ENCODE measurements at places on chromosomes 5 and 9.

DNA sequence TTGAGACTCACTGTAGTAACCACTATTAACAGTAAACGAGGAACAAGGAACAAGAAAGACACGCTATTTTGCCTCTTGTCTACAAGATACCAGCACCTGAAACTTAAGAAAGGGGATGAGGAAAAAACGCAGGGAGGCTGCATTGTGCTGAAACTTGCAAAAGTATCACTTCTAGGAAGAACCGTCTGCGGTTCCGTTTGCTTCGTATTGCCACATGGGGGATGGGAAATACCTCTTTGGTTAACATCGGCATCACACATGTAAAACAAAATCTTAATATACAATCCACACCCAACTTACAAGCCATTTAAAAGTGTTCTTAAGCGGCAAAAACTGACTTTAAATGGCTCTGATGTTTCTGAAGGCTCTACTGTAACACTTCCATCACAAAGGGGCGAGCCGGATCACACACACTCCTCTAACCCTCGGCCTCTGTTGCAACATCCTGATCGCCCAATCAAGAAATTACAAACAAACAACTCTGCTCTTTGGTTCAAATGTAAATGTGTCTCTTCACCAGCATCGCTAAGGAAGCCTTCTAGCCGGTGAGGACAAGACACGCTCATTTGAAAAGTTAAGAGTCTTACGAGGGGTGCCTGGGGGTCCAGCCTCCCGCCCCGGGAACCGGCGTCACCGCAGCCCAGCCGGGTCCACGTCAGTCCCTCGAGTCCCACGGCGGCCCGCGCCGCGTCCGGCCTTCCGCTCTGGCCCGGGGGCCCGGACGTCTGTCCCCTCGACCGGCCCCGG lies 621 bp downstream of the SEC16A start:
- peak; percentile 50 for DNase-seq

- DNase-seq: no peak
These were observed 1.3 kb downstream of the VCP start for GRCh38 chr9:35070823-35071813.

- DNase-seq: no peak
These were observed 156.4 kb upstream of the MAP3K1 start for GRCh38 chr5:56658972-56659371.

DNA sequence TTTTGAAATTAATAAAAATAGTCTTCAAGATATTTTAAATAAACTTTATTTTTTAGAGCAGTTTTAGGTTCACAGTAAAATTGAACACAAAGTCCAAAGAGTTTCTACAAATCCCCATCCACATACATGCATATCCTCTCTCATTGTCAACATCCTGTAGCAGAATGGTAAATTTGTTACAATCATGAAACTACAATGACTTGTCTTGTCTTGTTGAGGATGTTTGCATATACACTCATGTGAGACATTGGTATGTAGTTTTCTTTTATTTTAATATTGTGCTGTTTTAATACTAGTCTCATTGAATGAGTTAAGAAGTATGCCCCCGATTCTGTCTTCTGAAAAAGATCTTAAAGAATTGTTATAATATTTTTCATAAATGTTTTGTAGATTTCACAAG lies 447.0 kb upstream of the EDIL3 start:
- DNase-seq: no peak

DNA sequence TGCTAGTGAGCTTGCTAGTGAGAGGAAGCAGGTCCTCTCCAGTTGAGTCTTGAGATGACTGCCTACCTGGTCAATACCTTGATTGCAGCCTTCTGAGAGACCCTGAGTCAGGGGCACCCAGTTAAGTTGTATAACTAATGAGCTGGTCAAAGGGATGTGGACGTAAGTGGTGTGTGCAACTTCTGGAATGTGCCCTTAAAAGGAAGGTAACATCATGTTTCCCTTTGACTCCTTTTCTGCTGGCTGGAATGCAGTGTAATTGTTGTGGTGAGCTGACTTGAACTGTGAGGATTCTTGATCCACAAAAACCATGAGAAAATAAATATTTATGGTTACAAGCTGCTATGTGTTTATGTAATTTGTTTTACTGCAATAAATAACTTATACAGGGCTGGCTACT lies 2.4 kb upstream of the SNX2 start:
- DNase-seq: no peak

DNA sequence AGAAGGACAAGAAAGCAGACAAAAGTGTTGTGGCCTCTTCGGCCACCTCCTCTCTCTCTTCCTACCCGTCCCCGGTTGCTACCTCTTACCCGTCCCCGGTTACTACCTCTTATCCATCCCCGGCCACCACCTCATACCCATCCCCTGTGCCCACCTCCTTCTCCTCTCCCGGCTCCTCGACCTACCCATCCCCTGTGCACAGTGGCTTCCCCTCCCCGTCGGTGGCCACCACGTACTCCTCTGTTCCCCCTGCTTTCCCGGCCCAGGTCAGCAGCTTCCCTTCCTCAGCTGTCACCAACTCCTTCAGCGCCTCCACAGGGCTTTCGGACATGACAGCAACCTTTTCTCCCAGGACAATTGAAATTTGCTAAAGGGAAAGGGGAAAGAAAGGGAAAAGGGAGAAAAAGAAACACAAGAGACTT lies 2.4 kb downstream of the EGR1 start:
- no peak for DNase-seq

DNA sequence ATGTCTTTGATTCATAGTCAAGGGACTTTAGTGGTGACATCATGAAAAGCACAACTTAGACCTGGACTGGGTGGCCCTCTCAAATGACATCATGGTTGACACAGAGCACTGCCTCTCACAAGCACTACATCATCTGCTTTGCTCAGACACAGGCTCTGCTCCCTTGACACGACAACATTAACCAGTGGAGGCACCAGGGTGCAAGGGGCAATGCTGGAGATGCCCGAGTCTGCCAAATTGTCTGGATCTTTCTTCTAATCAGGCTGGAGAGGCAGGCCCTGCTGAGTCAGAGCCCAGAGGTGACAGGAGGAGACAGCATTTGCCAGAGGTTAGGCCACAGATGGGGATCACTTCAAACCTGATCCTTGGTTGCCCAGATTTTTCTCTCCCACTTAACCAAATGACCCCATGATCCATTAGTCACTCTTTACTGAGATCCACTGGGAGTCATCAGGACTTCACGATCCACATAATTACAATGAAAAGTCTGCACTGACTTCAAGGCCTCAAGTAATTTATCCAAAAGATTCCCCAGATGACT lies 174.4 kb downstream of the SLIT3 start:
- no peak for DNase-seq

GRCh38 chr5:149615976-149616375 lies 34.7 kb downstream of the ARHGEF37 start:
- no peak for DNase-seq

DNA sequence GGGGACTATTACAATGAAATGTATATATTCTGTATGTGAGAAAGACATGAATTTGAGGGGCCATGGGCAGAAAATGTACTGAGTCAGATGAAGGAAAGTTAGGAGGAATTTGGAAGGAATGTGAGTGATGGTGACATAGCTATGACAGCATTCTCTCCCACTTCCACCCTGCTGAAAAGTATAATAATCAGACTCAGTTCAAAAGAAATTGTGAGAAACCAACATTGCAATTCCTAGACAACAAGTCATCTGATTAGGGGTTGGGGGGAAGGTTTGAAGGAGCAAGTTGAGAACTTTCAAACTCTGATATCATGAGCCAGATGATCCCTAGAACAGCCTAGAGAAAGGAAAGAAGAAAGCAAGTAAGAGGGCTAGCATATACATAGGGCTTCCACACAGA lies 370.6 kb downstream of the DMRTA1 start:
- DNase-seq: no peak

GRCh38 chr5:121949885-121950284 lies 11.9 kb upstream of the SRFBP1 start:
- peak; percentile 62 for DNase-seq

GRCh38 chr9:127451608-127451857 lies 223 bp downstream of the LRSAM1 start:
- DNase-seq: no peak

DNA sequence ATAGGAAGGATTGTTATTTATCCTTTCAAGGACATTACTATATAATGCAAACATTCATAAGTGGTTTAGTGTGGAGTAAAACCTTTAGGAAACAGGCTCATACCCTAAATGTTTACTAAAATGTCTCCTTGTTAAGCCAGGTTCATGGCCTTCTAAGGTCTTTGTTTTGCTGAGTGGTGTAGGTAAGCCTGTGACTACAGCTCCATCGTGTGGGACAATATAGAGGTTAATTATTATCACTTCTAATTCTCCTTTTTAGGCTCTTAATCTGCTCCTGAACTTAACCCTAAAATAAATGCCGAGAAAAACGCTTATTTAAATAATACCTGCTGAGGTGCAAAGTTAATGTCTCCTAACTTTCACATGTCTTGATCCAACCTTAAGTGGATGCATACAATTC lies 43.8 kb downstream of the SPINK5 start:
- no peak for DNase-seq

- DNase-seq: no peak
These were observed 1.5 kb upstream of the TEX10 start for GRCh38 chr9:100354121-100354800.

GRCh38 chr5:178791976-178792375 lies 61.5 kb upstream of the ZNF354A start:
- no peak for DNase-seq

GRCh38 chr9:16652582-16652981 lies 217.9 kb downstream of the BNC2 start:
- DNase-seq: no peak

DNA sequence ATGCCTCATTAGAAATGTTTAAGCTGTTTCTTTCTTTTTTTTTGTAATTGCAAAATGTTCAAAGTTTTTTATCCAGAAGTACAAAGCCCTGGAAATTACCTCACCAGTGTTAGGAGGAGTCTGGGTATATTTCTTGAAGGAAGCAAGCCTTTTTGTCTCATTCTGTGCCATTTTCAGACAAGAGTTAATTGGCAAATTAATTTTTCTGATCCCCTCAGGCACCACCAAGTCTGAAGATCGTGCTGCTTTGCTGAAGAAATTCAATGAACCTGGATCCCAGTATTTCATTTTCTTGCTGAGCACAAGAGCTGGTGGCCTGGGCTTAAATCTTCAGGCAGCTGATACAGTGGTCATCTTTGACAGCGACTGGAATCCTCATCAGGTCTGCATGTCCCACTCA lies 94.9 kb downstream of the SMARCA2 start:
- DNase-seq: no peak

DNA sequence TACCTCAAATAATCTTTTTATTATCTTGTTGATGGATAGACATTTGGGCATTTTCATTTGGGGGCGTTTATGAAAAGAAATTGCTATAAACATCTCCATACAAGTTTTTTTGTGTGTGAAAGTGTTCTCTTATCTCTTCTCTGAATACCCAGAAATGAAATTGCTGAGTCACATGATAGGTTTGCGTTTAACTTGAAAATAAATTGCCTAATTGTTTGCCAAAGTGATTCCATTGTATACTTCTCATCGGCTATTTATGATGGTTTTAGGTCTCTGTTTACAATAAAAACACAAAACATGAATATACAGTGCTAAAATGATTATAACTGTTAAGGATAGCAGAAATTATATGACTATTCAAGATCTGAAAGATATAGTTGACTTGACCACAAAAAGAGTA lies 361.7 kb downstream of the TAF11L14 start:
- no peak for DNase-seq

DNA sequence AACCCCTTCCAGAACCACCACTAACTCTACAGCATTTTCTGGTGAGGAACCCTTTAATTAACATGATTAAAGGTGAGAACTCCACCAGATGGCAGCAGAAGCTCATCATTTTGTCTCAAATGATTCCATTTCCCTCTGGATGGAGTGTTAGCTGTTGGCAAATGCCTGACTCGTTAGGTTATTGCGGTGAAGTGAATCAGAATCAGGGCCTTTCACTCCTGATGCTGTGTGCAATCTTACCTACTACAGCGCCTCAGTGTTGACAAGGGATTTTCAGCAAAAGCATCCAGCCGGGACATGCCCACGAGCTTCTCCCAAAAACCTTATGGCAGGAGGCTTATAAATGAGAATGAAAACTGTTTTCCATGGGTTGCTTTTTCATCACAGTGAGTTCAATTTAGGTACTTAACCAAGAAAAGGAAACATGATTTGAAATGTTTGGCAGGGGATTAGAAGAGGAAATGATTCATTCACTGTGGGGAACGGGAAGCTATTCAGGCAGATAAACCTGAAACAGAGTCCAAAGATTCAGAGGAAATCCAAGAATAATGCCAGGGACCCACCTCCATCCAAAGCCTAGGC lies 48.0 kb upstream of the CAST start:
- peak; percentile 46 for DNase-seq

GRCh38 chr5:172107571-172107970 lies 80.5 kb downstream of the STK10 start:
- DNase-seq: no peak

DNA sequence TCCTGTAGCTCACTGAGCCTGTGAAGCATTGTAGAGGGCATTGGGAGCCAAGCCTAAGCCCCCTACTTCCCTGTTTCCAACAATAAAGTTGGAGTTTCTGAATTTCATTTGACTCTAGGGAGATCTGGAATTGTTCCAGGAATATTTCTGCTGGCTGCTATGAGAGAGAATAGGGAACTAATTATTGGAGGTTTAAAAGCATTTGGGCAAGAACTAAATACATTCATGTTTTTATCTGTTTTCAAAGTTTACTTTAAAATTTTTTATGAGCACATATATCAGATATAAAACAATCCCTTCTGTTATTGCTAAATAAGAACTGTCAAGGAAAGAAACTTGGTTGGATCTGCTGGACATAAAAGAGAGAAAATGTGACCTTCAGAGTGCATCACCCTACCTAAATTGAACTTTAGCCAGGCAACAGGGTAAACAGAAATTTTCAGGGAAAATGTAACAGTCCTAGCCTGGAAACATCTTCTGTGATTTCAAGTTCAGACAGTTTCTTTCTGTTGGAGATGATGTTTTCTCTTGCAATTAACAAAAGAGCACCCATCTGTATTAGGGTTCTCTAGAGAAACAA lies 19.3 kb upstream of the LECT2 start:
- DNase-seq: no peak

GRCh38 chr9:12708562-12709298 lies 15.5 kb downstream of the TYRP1 start:
- DNase-seq: no peak

- DNase-seq: no peak
These were observed 95.0 kb upstream of the SLC25A48 start for GRCh38 chr5:135739383-135739981.

DNA sequence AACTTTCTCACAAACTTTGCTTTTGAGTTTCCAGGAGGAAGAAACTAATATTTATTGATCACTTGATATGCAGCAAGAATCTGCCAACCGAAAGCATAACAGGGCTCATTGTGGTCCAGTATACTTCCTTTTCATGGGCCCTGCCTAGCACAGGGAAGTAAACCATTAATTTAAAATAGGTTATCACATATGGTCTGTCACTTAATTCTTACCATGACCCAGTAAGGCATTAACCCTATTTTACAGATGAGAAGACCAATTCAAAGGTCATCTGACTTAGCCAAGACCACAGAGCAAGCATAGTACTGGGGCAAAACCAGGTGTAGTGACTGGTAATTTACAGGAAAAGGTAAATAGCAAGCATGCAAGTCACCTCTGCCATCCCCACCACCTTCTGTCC lies 336.9 kb upstream of the DMAC1 start:
- DNase-seq: no peak
